ENCODE measurements at places on chromosomes 3 and 15.

GRCh38 chr3:45852828-45853227 lies 10.9 kb upstream of the LZTFL1 start:
- no peak for DNase-seq

DNA sequence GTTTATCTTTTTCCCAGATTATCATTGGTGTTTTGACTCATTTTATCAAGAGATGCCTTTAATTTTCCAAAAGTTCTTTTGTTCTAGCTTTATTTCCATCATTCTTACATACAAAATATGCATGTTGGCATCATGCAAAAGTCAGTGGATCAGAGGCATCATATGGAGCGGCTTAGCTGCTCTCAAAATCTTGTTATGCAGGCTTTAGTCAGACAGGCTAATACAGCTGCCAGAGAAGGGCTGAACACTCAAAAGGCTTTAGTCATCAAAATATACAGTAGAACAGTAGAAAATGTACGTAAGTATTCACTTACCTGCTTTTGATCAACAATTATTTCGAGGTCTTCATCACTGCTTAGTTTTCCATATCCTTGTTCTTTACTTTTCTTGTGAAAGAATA lies 65.5 kb downstream of the PEX5L start:
- DNase-seq = peak; percentile 23

GRCh38 chr3:131704098-131704497 lies 201.3 kb upstream of the MRPL3 start:
- DNase-seq = no peak

- DNase-seq = no peak
These were observed 11.7 kb upstream of the WNT7A start for GRCh38 chr3:13891492-13892073.

GRCh38 chr3:98730338-98730737 lies 32.8 kb upstream of the ST3GAL6 start:
- peak; percentile 89 for DNase-seq

GRCh38 chr3:111669926-111670630 lies 74.9 kb upstream of the ZBED2 start:
- no peak for DNase-seq

DNA sequence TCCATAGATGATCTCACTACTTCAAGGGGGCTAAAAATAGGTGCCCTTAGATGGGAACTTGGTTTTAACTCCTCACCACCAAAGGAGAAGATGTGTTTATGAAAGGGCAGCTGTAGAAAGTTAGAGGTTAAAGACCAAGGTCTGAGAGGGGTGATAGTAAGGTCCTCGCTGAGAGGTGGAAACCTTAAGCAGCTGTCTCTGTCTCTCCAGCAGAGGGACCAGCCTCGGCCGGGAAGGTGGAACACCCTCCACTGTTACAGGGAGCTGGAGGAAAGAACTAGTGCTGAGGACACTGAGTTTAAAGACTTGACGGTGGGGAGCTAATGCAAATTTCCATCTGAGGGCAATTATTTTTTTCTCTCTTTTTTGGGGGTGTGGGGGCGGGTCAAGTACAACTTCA lies 8.9 kb upstream of the RLBP1 start:
- DNase-seq = no peak

GRCh38 chr3:62125380-62125779 lies 248.0 kb downstream of the FEZF2 start:
- DNase-seq = no peak

DNA sequence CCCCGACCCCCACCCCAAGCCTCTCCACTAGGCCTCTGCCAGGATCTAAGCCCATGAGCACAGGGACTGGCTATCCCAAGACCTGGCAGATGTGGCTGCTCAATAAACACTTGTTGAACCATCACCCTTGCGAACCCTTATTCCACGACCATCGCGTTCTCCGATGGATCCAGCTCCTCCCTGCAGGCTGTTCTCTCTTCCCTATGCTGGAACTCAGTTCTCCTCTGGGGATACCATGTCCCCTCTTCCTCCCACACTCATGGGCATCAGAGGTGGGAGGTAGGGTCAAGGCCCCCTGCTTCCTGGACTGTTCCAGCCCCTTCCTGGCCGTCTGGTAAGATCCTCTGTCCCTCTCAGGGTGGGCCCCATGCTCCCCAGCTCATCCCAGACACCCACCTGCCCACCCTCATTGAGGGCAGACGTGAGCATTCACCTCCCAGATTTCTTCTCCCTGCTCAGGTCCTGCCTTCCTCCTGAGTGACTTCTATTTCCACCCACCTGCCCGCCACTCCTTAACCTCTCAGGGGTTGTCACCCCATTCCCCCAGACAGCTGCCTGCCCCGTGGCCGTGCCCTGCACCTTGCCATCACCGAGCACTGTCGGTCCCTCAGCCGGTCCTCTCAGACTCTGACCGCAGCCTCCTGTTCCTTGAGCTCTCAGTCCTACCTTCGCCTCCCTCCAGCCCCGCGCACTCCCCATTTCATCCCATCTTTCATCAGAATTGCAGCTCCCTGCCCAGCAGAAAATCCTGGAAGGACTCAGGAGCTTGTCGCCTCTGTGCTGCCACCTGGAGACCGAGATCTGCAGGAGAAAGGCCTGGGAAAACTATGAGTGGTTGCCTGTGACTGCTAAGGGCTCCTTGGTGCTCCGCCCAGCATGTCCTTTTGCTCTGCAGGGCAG lies 42.0 kb downstream of the PML start:
- peak; percentile 20 for DNase-seq

GRCh38 chr3:4731543-4732111 lies 238.5 kb downstream of the ITPR1 start:
- DNase-seq = no peak

GRCh38 chr3:107446706-107447105 lies 69.5 kb downstream of the CCDC54 start:
- DNase-seq = no peak

- peak; percentile 14 for DNase-seq
These were observed 79.3 kb upstream of the OXTR start for GRCh38 chr3:8848696-8849131.

DNA sequence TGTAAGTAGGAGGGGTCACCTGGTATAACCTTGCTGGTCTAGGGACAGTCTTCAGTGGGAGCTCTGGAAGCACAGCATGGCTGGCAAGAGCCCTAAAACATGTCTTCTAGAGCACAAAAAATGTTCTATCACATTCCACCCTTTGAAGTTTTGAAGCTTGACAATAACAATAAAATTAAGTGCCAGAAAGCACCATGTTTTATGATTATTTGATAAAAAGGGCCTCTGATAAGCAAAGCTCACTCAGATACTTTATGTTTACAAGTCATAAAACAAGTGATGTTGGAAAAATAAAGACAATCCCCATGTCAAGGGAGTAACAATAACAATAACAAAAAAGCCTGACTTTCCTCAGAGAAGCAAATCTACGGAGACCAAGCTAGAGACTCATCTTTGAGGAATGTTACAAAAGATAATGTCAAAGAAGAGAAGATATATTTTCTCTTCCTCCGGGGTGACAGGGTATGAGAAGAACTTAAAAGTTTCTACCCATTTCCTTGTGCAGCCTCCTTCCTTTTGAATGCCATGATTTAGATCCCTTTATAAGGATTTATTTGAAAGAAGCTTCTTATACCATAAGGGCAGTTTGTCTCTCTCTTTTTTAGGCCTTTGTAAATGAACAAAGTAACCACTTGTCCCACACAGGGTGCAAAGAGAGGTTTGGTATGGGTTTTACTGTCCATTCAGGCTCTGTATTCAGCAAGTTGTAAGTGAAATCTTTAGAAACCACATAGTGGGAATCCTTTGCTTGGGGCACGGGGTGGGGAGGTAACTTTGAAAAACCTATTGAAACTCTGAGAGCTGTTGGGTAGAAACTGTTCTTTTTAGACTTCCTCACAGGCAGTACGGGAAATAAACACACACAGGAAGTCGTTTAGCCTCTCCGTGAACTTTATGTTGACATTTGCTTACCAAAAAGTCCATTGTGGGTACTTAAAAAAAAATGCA lies 109.6 kb upstream of the RBMS3 start:
- DNase-seq = no peak

DNA sequence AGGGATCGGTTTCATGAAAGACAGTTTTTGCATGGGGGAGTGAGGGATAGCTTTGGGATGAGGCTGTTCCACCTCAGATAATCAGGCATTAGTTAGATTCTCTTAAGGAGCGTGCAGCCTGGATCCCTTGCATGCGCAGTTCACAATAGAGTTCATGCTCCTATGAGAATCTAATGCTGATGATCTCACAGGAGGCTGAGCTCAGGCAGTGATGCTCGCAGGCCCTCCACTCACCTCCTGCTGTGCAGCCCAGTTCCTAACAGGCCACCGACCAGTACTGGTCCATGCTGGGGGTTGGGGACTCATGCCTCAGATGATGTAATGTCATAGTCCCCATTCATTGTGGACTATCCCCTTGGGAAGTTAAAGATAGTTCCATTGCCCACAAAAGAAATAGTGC lies 255.8 kb downstream of the CACNA2D3 start:
- DNase-seq = no peak

Data from mammary epithelial cell (primary cell).